ENCODE measurements at places on chromosomes 1 and 21.
A peak's percentile ranks its signal among the peaks of the same experiment; 100 is the strongest.

- no peak for DNase-seq
Measured at GRCh38 chr1:116379674-116380498, 6.8 kb downstream of the ATP1A1 start.

DNA sequence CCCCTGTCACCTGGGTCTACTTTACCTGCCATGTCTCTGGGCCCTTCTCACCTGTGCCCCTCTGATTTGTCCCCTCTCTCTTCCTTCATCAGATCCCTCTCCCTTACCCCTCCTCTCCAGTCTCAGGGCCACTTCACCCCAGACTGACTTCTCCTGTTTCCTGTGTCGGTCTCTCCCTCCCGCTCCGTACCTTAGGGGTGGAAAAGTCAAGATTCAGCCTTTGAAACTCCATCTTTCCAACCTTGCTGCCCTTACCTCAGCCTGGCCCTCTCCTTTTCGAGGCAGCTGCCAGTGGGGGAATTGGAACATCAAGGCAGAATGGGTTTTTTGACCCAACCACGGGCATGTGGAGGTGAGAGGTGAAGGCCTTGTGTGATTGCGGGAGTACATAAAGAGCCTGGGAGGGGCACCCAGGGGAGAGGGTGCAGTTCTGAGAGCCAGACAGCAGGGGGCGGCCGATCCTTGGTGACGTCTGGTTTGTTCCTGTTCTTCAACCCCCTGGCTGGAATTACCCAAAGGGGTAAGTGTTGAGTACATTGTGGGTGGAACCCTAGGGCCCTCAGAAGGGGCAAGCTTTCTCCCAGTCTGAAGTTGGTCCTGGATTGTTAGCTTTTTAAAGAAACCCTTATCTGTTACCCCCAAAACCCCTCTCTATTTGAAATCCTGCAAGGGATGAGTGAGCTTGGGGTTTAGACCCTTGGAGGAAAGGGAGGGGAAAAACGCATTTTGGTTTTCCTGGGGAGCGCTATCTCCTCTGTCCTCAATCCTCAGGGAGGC, 12.3 kb upstream of the DMBX1 start:
- DNase-seq: peak; percentile 68

- no peak for DNase-seq
Measured at GRCh38 chr1:185573162-185573561, 161.0 kb upstream of the HMCN1 start.

DNA sequence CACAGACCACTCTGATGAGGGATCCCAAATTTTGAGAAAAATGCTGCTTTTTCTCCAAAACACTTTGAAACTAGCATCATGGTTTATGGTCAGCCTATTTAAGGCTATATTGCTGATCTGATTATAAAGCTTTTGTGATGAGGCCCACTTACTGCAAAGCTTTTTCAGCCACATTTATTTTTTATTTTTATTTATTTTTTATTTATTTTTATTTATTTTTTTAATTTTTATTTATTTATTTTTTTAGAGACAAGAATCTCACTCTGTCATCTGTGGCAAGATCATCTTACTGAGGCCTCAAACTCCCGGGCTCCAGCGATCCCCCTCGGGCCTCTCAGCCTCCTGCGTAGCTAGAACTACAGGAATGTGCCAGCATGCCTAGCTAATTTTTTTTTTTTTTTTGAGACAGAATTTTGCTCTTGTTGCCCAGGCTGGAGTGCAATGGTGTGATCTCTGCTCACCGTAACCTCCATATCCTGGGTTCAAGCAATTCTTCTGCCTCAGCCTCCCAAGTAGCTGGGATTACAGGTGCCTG, 5.2 kb upstream of the BCAS2 start:
- DNase-seq: no peak

DNA sequence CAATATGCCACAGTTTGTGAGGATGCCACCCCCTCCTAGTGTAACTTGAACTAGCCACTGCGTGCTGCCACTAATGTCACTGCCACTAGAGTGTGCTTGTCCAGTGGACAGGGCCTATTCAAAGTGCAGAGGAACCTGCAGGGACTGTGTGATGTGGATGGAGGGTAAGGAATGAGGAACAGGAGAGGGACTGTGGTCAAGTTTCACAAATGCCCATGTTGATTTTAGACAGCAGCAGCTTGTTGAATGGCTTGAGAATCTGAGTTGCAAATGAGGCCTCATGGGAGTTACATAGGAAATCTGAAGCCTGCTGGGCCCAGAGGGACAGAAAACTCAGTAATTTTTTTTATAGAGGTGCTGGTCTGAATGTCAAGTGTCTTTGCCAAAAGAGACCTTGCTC, 112.3 kb downstream of the HHAT start:
- DNase-seq: no peak

DNA sequence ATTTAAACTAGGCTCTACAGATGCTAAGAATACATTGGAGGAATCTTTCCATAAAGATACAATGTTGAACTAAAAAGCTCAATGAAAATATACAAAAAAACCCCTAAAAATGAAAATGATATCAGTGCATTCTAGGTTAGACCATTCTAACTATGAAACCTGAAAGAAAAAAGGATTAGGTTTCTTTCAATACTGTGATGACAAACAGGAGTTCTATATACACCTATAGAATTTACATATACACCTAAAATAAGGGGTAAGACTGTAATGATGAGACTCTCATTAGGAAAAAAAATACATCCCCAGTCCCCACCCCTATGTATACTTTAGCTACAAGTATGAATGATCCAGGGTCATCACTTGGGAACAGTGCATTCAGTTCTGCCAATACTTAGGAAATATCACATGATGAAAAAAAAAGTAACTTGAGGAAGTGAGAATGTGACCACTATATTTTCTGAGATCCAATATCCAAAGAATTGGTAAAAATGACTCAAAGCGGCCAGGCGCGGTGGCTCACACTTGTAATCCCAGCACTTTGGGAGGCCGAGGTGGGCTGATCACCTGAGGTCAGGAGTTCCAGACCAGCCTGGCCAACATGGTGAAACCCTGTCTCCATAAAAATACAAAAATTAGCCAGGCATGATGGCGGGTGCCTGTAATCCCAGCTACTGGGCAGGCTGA, 26.3 kb downstream of the SELENOF start:
- DNase-seq: no peak

DNA sequence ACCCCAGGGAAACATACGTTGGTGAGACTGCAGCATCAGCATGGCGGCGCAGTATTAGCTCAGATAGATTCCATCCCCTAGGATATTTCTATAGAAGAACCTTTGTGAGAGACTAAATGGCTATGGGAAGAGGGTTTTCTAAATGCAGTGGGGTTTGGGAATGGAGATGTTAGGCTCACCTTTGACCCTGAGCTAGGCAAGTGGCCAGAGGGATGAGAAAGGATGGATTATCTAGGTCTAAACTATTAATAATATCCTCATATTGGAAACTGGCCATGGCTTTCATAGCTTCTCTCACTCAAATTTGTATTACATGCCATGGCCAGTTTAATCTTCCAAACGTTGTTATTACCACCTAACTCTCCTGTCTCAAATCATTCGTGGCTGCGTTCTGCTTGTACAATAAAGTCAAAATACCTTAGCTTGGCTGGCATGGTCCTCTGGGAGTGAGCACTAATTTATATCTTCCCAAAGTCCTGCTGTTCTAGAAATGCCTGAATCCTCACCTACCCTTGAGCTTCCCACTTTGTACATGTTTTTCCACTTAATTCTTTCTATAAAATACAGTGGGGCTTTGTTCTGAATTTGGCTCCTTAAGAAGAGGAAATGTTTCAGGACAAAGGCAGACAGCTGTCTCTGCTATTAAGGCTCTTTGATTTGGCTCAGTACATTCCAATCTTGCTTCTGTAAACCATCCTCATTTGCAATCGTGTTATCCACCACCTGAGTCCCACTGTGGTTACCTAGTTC, 31.0 kb upstream of the COG2 start:
- no peak for DNase-seq

DNA sequence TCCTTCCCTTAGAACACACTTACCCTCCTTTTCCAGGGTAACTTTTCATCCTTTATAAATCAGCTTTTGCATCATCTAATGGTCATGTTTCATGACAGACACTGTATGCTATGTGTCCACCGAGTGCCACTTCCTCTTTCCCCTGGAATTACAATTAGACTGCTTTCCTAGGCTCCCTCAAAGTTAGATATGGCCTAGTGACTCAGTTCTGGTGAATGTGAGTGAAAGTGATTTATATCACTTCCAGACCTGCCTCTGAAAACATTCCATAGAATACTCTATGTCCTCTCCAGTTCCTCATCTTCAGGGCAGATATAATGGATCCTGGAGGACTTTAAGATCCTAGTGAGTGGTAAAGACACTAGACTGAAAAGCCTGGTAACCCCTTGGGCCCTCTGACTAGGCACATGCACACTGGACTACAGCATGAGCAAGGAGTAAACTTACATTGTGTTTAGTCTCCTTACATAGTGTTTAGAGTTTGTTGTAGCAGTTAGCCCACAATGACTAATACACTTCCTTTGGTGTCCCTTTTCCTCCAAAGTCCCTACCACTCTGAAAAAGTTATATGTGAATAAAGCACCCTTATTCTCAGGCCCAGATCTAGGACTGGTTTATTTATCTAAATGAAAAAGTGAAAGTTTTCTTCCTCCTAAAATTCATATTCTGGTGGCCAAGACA, 59.3 kb downstream of the GPR88 start:
- DNase-seq: no peak

All from stimulated activated CD4-positive, alpha-beta T cell treated with anti-CD3 and anti-CD28 coated beads, Interleukin-15, amount 100 ng/mL, for 48 hours (primary cell).